Breast epithelium (tissue), 4 donors: ENCODE measurements at places on chromosomes 16 and 17.

GRCh38 chr17:21419299-21420239, 43.4 kb downstream of the KCNJ12 start:
- DNase-seq, result peak; percentile 42

DNA sequence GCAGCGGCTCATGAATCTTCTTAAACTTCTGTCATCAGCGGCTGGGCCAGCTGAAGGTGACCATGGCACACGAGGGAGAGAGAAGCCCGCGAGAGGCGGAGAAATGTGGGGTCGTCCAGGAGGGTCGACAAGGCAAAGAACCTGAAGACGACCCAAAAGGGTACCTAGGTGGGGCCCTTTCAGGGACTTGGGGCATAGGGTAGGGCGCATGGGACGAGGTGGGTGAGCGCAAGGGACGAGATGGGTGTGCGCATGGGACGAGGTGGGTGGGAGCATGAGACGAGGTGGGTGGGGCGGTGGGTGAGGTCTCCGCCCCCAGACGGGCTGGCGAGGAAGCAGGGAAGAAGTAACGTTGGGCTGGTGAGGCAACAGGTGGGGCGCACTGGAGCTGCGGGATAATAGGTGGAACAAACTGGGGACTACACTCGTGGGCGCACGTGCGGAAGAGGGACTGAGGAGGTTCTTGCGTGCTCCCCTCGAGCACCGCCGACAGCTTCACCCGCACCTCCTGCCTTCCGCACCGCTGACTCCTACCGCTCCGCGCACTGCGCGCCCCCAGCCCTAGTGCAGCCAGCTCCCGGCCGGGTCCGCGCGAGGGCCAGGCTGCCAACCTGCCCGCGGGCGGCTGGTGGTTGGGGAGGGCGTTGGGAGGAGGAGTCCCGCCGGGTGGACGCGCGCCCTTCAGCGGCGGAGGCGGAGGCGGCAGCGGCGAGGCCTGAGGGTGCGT, 23.2 kb upstream of the CRYM start:
- peak; percentile 70 for DNase-seq

- no peak for DNase-seq
Observed at GRCh38 chr16:4615384-4616046, 827 bp upstream of the UBALD1 start.

DNA sequence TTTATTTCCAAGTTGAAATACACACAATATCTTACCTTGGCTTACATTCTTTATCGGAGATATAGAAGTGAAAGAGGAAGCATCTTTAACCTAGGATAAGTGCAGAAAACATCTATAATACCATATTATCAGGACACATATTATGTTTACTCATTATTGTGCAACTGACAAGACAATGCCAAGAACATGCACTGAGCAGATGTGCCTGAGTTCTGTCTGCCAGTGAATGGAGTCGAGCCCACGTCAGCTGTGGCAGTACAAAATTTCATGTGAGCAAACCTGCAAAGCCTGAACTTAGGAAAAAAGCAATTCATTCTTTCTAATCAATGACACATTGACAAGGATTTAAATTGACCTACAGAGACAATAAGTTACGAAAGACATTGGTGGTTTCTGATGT, 154.4 kb downstream of the AXIN2 start:
- no peak for DNase-seq

DNA sequence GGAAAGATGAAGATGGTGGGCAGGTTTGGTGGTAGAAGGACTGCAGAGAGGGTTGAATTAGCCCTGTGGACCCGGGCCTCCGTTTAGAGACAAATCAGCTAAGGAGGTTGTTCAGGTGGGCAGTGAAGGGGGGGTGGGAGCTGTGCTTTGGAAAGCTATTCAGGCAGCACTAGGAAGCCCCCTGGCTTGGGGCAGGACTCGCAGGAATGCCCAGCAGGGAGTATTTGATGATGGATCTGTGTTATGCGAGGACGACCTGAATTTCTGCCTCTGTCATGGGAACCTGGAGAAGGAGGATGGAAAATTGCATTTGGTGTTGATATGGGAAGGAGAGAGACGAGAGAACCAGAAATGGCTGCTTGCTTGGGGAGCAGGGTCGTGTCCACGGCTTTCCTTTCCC, 3.5 kb downstream of the SPDYE4 start:
- DNase-seq, result no peak

GRCh38 chr17:20157001-20157310, 147.8 kb downstream of the SPECC1 start:
- no peak for DNase-seq

- DNase-seq, result peak; percentile 94
Observed at GRCh38 chr16:57447186-57447962, at the start of the genes CIAPIN1 and COQ9. Gene CIAPIN1 (minus strand): TSS chr16:57447385. CDS start chr16:57440928, 6,457 bp downstream. Gene COQ9 (plus strand): TSS chr16:57447479. CDS start chr16:57447506, 27 bp downstream.

- no peak for DNase-seq
Observed at GRCh38 chr16:13021996-13022395, 120.6 kb downstream of the SHISA9 start.

DNA sequence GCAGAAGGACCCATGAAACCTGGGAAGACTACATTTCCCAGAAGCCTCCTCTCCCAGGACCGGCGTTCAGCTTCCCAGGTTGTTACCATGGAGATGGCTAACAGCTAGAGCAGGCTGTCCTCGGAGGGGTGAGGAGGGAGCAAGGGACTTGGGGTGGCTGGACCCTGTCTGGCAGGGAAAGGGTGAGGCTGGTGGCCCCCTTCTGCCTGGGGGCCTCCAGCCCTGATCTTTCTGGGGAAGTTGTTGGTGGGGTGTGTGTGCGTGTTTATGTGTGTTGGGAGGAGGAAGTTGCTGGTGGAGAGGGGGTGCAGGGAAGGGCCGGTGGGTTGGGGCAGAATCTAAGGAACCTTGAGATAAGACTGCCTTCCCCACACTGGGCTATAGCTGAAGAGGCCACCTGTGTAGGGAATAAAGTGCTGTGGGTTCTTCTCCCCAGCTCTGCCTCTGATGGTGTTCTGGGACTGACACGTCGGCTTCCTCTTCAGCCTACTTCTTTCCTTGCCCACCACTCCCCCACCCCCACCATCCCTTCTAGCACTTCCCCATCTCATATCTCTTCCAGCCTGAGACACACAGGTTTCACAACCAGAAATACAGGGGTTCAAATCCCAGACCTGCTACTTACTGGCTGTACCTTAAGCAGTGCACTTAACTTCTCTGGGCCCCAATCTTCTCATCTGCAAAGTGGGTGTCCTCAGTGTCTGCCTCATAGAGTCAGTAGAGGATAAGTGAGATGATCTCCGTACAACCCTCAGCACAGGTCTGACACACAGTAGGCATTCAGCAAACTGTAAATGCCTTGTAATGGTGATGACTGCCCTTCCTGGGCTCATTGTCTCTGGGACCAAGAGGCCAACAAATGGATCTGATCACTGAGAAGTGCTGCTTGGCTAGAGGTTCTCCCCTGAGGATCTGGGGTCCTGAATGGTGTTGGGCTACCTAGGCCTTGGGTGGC, at the start of gene DRC7:
DRC7 (plus strand) TSS at position 82 of the 955 bp plus-strand sequence. CDS start 3,144 bp downstream, outside the sequence.
- DNase-seq, result no peak
